ENCODE measurements at places on chromosomes 12 and 14.

DNA sequence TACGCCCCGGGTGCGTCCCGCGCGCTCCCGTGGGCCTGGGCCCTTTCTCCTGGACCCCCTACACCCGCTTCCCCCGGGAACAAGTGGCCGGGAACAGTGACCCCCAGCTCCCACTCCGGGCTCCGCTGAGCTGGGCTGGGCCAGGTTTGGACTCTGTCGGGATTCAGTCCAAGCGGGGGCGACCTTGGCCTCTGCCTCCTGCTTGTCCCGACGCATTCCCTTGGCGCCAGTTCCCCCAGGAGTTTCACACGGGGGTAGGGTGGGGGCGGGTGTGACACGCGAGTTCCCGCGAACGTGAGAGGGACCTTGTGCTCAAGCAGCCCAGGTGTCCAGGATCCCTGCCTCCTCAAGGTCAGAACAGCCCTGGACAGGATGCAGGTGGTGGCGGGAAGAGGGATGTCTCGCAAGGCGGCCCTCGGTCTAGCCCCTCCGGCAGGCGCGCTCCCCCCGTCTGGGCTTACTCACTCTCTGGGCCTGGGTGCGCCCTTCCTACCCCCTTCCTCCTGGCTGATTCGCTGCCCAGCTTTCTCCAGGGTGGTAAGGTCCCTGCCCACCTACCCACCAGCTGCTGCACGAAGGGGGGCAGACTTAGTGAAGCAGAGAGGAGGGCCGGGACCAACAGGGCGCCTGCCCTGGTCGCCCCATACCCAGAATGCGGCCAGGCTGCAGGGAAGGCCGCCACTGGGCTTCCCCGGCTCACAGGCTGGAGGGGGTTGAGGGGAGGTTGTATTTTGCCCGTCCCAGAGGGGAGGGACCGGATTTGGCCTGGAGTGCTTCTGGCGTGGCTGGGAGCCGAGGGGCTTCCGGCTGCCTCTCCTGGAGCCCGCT lies 862 bp downstream of the CRIP2 start:
- no peak for DNase-seq

GRCh38 chr12:68310370-68310769 lies 21.8 kb downstream of the MDM1 start:
- no peak for DNase-seq

- no peak for DNase-seq
Measured at GRCh38 chr12:87196321-87196720, 832.9 kb downstream of the C12orf50 start.

DNA sequence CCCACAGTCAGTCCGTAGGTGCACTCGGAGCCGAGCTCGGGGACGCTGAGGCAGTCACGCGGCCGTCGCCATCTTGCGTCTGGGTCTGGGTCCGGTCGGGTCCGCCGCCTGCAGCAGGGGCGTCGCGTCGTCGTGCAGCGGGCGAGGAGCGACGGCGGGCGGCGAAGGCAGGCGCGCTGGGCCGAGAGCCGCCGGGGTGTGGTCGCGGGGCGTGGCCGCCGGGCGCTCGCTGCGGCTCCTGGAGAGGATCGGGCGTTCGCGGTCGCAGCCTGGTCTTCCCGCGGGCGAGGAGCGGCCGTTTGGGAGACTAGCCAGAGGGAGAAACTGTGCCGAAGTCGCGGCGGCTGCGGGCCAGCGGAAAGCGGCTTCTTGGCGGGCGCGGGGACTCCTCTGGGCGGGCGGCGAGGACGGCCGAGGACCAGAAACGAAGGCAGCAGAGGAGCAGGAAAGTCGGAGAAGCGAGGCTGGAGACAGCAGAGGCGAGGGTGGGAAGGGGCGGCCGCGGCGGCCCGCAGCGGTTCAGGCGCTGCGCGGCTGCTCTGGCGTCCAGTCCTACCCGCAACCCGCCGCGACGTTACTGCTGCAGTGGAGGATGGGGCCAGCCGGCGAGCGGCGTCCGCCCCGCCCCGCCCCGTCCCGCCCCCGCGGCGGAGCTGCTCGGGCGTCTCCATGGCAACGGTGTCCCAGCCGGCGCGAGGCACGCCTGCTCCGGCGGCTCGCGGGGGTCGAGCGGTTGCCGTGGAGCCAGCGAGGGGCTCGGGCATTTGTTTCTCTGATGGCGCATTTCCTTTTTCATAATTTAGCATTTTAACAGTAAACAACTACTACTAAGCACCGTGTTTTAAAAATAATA lies at the start of gene PNMA1:
PNMA1 (minus strand) TSS at position 582 of the 853 bp plus-strand sequence. CDS start 745 bp downstream, outside the sequence.
- DNase-seq: peak; percentile 93

DNA sequence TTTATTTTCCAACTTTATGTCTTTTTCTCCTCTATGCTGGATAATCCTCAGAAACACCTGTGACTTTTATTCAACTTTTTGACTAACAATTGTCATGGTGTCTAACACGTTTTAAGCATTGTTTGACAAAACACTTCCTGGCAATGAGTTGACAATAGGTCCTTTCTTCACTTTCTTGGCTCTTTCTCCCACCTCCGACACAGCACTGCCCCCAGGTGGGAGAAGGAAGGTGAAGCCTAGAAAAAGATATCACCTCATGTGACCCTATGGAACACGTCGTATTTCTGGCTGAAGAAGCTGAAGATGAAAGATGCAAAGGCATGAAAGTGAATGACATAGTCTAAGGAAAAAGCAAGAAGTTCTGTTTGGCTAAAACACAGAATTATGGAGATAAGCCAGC lies 430.0 kb downstream of the ETNK1 start:
- DNase-seq: no peak

- no peak for DNase-seq
Measured at GRCh38 chr14:105084741-105085571, 19.7 kb upstream of the GPR132 start.

- no peak for DNase-seq
Measured at GRCh38 chr12:97994746-97995484, 520.5 kb upstream of the TMPO start.
